ENCODE measurements at places on chromosomes 4 and X.

- no peak for DNase-seq
Measured at GRCh38 chr4:6682862-6683590, 10.7 kb upstream of the S100P start.

- no peak for DNase-seq
Measured at GRCh38 chrX:68203211-68203610, 230.1 kb downstream of the OPHN1 start.

- no peak for DNase-seq
Measured at GRCh38 chr4:108272046-108272445, 103.3 kb upstream of the LEF1 start.

- DNase-seq: no peak
Measured at GRCh38 chr4:106366026-106366425, 2.6 kb downstream of the GIMD1 start.

- DNase-seq: no peak
Measured at GRCh38 chrX:54352677-54353076, 5.2 kb downstream of the WNK3 start.

DNA sequence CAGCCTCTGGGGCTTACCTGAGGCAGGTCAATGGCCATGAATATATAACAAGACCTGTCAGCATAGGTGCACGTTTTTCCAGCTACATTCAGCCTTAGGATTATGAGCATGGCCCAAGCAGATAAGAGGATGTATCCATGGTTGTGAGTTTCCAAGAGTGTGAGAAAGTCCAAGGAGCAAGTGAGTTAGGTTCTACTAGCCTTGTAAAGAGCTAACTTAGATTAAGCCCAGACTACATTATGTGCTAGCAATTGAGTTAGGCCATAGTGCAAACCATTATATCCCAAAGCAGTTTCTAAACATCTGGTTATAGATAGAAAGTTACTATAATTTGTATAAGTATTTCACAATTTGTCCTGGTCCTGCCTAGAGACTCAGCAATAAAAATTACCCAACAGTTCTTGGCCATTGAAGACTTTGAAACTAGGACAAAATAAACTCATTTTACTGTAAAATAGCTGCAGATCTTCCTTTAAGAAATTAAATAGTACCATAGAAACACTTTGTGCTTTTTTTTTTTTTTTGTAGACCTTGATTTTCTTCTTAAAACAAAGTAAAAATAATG, 312.0 kb downstream of the CAMK2D start:
- no peak for DNase-seq

DNA sequence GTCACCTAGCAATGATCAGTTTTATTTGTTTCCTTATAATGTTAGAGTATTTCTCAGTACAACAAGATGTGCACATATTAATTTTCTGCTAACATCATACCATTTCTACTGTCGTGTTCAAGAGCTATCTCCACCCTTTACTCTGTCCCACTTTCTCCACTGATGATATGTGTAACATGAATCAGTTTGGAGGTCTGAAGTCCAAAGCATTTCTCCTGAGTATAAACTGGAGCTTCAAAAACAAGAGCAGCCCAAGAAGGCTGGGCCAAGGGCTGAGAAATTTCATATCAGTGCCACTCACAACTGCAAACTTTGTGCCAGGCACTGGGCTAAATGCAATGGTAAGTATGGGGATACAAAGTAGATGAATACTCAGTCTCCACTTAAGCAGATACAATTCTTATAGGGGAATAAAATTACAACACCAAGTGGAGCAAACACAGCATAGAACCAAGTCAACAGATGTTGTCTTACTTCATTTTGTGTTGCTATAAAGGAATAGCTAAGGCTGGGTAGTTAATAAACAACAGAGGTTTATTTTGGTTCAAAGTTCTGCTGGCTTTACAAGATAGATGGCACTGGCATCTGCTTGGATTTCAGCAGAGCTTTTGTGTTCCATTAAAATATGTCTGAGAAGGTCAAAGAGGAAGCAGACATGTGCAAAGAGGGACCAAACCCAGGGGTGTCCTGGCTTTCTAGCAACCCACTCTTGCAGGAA, 44.2 kb downstream of the AMELX start:
- no peak for DNase-seq

GRCh38 chr4:129092631-129093190, 628 bp downstream of the SCLT1 start:
- no peak for DNase-seq

GRCh38 chrX:119455264-119455663, 13.0 kb upstream of the SLC25A5 start:
- DNase-seq: no peak

GRCh38 chr4:112284662-112285411, 867 bp downstream of the TIFA start:
- DNase-seq: no peak

DNA sequence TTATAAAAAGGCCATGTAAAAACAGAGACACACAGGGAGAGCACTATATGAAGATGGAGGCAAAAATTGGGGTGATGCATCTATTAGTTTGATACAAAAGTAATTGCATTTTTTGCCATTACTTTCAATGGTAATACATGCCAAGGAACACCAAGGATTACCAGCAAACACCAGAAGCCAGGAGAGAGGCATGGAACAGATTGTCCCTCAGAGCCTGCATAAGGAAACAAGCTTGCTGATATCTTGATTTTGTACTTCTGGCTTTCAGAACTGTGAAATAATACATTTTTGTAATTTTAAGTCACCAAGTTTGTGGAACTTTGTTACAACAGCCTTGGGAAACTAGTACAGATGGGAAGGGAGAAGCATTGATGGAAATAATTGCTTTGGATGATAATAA, 45.6 kb upstream of the BOD1L1 start:
- DNase-seq: no peak
